GM23248 (cell line): ENCODE measurements at places on chromosomes 3 and 15. TPM values are rescaled to one million over a fixed set of nuclear protein-coding genes. Genes with fewer than 3 reads are reported as not detected.

GRCh38 chr15:65333856-65334255, 29.4 kb downstream of the RNU5B-1 start:
- no peaks in the 10 kb centered on the region for H3K4me1 ChIP-seq
- peaks cover 21% of the 10 kb centered on the region for H3K27me3 ChIP-seq
- DNase-seq = no peak
- H3K4me3 ChIP-seq = no peak overlapping the region
- H3K36me3 ChIP-seq = no peaks in the 10 kb centered on the region

PAQR5 gene
- 5.5 and 5.7 TPM in 2 replicates for polyA plus RNA-seq

KNG1 gene
- not detected in 2 replicates for polyA plus RNA-seq

DNA sequence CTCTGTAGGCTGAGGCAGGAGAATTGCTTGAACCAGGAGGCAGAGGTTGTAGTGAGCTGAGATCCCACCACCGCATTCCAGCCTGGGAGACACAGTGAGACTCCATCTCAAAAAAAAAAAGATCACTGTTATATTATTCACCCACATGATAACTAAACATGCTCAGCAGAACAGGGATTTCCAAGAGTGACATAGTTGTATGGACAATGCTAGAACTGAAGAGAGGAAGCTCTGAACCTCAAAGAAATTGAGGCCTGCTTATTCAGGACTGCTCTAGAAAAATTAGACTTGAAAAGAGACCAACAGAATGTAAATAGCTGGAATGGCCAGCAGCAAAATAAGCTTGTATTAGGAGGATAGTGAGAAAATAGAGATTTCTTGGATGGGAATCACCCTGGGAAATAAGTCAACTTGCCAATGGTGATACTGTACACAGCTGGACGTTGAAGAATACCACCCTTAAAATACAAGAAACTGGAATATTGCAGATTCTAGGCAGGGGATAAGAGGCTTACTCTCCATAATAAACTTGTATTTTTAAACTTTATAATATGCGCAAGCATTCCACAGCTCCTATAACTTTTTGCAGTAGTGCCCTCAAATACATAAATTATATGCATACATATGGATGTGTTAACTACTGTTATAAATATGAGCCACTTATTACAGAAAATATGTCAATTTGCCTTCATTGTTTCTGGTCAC, 28.2 kb downstream of the PIK3CB start:
- H3K4me3 ChIP-seq = no peak overlapping the region
- H3K27me3 ChIP-seq = no peaks in the 10 kb centered on the region
- H3K4me1 ChIP-seq = no peaks in the 10 kb centered on the region
- no peak for DNase-seq
- no peak overlapping the region for H3K27ac ChIP-seq
- no peaks in the 10 kb centered on the region for H3K36me3 ChIP-seq
